ENCODE measurements at places on chromosomes 6 and 20.

DNA sequence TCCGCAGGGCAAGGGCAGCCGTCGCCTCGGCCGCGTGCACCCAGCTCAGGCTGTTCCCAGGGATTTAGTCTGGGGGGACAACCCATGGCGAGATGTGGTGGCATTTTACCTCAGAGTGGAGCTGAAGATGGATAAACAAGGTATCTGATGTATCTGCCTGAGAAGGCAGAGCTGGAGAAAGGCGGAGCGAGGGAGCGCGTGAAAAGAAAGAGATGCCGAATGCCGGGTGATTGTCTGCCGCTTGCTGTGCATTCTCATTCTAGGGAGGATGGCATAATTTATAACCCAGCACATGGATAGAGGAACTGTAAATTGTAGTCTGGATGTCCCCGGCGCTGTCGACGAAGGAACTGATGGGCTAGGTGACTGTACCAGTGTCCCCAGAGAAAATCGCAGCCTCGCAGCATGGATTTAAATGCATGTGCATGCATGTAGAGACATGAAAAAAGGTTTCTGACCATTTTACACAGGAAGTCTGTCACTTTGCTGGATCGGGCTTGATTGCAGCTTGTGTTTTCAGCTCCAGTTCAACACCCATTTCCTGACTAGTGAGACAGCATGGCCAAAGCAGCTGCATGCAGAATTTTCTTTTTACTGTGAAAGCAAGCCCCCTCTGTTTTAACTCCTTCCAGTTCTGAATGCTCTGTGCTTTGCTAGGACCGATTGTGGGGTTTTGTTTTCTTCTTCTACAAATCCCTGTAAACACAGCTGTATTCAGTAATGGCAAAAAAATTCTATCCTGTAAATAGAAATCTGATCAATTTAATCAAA is 149.7 kb downstream of the PRL start:
- no peak for DNase-seq

- DNase-seq = no peak
These were observed 18.8 kb downstream of the PSMF1 start for GRCh38 chr20:1137236-1137635.

DNA sequence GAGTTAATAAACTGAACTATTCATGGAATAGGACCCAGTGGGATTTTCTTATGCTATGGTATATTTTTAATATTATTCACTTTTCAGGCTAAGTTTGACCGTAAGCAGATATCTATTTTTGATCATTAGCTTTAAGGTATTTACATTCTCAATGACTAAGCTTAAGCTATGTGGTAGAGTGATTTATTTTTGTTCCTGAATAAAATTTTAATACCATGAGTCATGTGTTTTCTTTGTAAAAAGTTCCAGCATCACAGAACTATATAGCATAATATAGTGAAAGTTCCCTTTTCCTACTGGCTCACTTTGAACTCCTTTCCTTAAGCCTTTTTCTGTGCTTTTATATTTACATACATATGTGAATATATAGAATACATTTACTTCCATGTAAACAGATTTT is 75.8 kb downstream of the BCKDHB start:
- no peak for DNase-seq

GRCh38 chr20:7770046-7770445 is 170.2 kb downstream of the HAO1 start:
- DNase-seq = no peak

- DNase-seq = peak; percentile 68
These were observed 24.6 kb upstream of the GATA5 start for GRCh38 chr20:62500237-62500864.

DNA sequence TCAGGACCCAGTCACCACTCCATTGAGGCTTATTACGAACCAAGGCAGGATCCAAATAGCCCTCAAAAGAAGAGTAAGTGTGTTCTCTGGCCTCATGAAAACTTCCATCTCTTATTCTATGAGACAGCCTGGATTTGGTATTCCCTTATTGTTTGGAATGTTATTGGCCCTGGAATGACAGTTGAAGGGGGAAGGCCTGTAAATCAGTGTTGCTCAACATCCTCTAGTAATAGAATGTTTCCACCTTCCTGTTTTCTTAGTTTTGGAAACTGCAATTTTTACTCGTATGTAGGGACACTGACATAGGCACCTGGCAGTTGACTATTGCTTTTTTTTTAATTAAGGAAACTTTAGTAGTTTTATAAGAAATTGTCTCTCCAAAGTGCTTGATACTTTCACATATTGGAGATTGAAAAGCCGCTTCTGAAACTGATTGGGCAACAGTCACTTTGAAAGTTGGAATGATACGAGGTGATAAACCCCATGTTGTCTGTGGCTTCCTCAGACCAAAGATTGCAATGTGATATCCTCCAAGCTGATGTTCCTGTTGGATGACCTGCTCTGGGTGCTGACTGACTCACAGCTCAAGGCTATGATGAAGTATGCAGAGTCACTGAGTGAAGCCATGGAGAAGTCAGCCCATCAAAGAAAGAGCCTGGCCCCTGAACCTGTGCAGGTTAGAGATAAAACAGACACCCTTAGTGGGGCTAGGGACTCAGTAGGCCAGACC is 43.1 kb downstream of the BLTP3A start:
- DNase-seq = no peak

DNA sequence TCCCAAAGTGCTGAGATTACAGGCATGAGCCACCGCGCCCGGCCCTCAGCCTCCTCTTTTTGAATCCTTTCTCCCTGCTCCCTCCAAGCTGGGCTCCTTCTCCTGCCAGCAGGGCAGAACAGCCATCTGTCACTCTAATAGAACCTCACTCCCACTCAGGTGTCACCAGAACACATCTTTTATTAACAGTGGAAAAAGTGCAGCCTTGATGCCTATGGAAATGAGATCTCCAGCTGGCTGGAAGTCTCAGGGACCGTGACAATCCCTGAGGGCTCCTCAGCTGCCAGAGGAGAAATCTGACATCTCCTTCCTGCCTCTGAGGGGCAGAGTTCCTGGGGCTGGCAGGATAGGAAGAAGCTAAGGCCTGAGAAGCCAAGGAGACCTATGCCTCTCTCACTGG is 28.0 kb downstream of the TMC2 start:
- DNase-seq = no peak

- DNase-seq = no peak
These were observed 6.8 kb downstream of the HUS1B start for GRCh38 chr6:650098-650497.

DNA sequence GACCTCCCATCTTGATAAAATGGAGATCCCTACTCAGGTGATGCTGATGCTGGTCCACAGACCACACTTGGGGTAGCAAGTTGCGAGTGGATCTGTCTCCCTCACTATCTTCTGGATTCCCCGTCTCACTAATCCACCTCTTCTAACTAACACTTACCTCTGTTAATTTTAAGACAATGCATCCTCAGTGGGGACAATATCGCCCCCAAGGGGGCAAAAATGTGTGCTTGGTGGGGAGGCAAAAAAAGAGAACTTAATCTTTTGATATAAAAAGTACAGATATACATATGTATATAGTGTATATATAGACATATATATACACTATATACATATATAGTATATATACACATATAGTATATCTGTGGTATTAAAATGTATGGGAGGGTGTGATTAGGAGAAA is 4.3 kb downstream of the LRFN2 start:
- no peak for DNase-seq

GRCh38 chr6:48826901-48827701 is 636.0 kb downstream of the MMUT start:
- no peak for DNase-seq

DNA sequence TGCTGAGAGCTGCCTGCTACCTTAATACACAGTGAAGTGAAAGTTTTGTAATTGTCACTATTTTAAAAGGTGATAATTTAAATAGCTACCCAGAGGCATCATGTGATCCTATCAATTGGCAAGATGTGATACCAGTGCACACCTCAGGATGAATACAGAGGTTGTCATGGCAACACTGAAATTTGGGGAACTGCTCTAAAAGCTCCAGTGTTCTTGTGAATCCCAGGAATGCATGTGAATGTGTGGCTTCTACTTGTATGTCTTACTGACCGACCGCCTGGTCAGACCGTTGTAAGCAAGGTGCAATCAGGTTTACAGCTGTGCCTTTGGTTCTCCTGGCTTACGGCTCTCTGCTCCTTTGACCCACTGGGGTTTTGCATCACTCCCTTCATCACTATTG is 146.3 kb upstream of the GJE1 start:
- no peak for DNase-seq

DNA sequence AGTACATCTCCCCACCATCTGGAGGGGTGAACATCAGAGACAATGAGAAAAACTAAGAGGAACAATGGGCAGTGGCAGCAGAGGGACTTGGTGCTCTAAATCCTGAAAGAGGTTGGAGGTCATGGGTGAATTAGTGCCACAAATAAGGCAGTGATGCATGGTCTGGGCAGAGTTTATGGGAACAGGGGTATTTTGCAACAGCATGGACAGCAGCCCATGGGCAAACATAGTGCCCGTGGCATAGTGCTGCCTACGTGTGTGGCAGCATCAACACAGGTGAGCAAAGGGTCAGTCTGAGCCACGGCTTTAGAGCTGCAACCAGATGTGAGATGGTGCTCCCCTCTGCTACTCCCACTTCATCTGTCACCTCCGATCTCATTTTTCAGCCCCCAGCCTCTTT is 459.1 kb upstream of the CITED2 start:
- DNase-seq = no peak

Data from stimulated activated CD4-positive, alpha-beta T cell treated with anti-CD3 and anti-CD28 coated beads, TNF-alpha, amount 100 ng/mL, for 4 hours (primary cell).